Vagina (tissue), 2 donors: ENCODE measurements at places on chromosomes 2 and 18.
A peak's percentile ranks its signal among the peaks of the same experiment; 100 is the strongest.

DNA sequence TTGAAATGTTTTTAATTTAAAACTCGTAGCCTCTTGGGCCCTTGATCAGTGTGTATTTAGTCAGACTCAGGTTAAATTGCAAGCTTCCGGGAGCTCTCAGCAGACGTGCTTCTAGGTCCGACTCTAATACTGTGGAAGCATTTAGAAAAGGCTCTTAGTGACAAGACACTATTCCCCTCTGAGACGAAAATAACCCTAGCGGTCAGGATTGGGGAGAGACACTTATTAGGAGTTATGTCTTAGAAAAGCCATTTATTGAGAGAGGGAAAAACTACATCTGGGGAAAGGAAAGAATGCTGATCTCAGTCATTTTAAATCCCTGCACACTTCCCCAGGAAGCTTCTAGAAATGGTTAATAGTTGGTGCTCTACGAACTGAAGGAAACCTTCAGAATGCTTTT lies 110.5 kb upstream of the NCK2 start:
- H3K36me3 ChIP-seq, result no peaks in the 10 kb centered on the region
- H3K4me1 ChIP-seq, result no peaks in the 10 kb centered on the region
- H3K4me3 ChIP-seq, result no peak overlapping the region
- no peak overlapping the region for H3K27ac ChIP-seq

DNA sequence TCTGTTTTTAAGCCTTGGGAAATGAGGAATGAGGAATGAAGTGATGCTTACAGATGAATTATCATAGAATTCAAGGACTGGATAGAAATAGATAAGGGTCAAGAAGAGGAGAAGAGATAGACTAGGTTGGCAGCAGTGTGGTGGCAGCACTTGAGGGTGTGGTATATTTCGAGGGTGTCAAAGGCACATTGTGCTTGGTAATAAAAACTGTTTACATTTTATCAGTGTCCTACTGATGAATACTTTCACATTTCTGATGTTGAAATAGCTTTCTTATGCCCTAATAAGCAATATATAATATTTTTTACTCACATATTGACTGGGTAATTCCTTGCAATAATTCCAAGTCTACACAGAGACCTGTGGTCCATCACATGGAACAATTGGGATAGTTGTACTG lies 3.4 kb downstream of the TFPI start:
- peaks cover 32% of the 10 kb centered on the region for H3K4me1 ChIP-seq
- no peaks in the 10 kb centered on the region for H3K36me3 ChIP-seq
- peak overlapping the region; percentile 13 for H3K4me3 ChIP-seq
- H3K27ac ChIP-seq, result peak overlapping the region; percentile 75
- no peak for DNase-seq
- H3K27me3 ChIP-seq, result no peaks in the 10 kb centered on the region

DNA sequence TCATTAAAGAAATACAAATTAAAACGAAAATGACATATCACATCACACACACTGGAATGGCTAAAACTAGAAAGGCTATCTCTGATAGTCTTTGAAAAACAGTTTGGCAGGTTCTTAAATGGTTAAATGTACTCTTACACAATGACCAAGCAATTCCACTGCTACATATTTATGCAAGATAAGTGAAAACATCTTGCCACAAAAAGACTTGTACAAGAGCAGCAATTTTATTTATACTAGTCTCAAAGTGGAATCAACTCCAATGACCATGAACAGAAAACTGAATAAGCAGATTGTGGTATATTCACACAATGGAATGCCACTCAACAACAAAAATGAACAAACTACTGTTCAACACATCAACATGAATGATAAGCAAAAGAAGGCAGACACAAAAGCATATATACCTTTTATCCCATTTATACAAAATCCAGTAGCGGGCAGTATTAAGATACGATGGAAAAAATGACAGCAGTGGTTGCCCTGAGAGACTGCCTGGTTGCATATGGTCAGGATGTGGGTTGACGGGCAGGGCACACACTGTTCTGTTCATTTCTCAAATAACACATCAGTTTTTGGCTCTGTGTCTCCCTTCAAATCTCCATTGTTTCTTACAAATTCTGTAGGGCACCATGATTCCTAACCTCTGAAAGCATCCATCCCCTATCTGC lies 25.4 kb downstream of the SP100 start:
- peaks cover 32% of the 10 kb centered on the region for H3K36me3 ChIP-seq
- DNase-seq, result no peak
- H3K27me3 ChIP-seq, result no peaks in the 10 kb centered on the region
- H3K4me3 ChIP-seq, result no peak overlapping the region
- peaks cover 20% of the 10 kb centered on the region for H3K4me1 ChIP-seq

DNA sequence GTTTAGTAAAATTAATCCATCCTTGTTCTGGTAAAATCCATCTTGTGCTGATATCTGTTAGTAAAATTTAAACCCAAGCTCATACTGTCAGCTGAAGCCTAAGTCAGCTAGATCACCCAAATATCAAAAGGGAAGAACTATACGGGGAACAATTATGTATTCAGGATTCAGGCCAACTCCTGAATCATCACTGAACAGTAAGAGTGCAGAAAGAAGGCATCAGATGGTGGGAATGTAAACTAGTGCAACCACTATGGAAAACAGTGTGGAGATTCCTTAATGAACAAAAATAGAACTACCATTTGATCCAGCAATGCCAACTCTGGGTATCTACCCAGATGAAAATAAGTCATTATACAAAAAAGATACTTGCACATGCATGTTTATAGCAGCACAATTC lies 81.8 kb downstream of the RAPGEF4 start:
- no peak for DNase-seq
- H3K4me1 ChIP-seq, result no peaks in the 10 kb centered on the region
- no peak overlapping the region for H3K4me3 ChIP-seq
- no peaks in the 10 kb centered on the region for H3K36me3 ChIP-seq
- H3K27me3 ChIP-seq, result no peaks in the 10 kb centered on the region

DNA sequence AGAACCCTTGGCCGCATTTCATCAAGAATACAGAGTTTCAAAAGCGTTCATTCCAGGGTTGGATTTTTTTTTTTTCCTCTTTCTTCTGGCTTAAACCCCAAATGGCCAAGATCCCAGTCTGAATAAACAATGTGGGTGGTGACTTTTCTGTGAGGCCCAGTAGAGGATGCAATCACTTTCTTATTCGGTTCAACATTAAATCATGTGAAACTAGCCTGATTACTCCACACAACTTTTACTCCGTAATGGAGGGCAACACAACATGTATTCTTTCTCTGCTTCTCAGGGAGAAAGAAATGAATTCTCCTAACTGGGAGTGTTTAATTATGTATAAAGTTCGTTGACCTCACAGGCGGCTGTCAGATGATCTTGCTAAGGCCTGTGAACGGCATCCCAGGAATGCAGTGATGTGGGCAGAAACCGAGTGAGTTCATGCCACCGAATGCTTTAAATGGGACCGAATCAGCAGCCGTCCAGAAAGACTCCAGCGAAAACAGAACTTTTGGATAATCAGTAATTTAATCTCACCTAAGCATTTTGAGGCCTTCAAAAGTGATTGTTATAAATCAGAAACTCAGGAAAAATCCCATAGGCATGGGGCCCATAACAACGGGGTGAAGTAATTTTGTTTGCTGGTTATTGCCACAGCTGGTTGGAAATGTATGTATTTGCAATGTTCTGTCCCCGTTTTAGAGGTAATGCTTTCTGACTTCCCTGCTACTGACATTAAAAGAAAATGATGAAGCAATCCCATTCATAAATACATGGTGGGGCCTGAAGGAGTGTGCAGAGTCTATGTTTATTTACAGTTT lies 81.5 kb downstream of the BCL2 start:
- H3K4me3 ChIP-seq, result peak overlapping the region; percentile 21
- no peak for DNase-seq
- H3K27ac ChIP-seq, result peak overlapping the region; percentile 90
- H3K4me1 ChIP-seq, result peaks cover 47% of the 10 kb centered on the region
